ENCODE measurements at places on chromosomes 16 and 17. TPM values are rescaled to one million over a fixed set of nuclear protein-coding genes. Genes with fewer than 3 reads are reported as not detected.

The IGFALS gene
- polyA plus RNA-seq: 0.10 TPM

The CCL3 gene
- polyA plus RNA-seq: 6.5 TPM

The BCAR1 gene
- polyA plus RNA-seq: 43.0 TPM

The SULT1A1 gene
- 8.1 TPM for polyA plus RNA-seq

The NPIPA5 gene
- polyA plus RNA-seq: 19.7 TPM

The LYZL6 gene
- polyA plus RNA-seq: not detected

The PERCC1 gene
- polyA plus RNA-seq: not detected

Data from muscle of arm (tissue), 14 donors.